ENCODE measurements at places on chromosomes 5 and 9. TPM values are rescaled to one million over a fixed set of nuclear protein-coding genes. Genes with fewer than 3 reads are reported as not detected.

MXD3 gene
- polyA plus RNA-seq: 1.9 TPM

SPATA31C1 gene
- not detected for polyA plus RNA-seq

SHC3 gene
- 0.03 TPM for polyA plus RNA-seq

NOXA1 gene
- 2.4 TPM for polyA plus RNA-seq

- no peak for DNase-seq
- no peaks in the 10 kb centered on the region for H3K27me3 ChIP-seq
- H3K4me1 ChIP-seq: no peaks in the 10 kb centered on the region
- H3K27ac ChIP-seq: no peak overlapping the region
Observed at GRCh38 chr5:9482381-9482780, 63.5 kb downstream of the SEMA5A start.

IDNK gene
- polyA plus RNA-seq: 14.8 TPM

DNA sequence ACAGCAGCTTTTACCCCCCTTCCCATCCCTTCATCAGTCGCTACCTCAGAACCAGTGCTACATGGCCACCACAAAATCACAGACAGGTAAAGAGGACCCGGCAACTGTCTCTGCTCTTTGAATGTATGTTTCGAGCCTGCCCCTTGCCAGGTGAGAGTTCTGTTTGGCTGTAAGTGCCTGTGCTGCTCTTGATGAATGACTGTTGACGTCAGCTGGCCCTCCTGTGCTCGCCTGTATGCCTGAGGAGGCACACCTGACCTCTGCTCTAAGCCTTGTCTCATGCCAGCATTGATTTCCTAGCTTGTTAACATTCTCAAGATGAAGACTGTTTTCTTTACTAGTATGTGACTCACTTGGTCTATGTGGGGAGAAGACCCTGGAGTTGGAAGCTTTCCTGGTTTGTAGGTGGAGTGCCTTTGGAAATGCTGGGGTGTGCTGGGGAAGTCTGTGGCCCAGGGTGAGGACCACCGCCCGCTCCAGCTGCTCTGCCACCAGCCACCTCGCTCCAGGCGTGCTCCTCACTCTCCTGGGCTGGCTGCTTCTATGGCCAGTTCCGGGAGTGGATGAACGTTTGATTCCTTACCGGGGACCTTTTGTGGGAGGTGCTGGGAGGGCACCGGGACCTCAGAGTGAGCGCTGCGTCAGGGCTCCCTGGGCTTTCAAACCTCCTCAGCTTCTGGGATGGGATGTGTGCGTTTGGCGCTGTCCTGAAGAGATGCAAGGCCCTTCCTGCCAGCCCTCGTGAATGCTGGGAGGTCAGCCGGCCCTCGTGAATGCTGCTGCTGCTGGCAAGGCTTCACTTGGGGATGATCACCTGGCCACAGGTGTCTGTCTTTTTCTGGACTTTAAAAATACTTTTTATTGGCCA, 109.9 kb downstream of the EHMT1 start:
- DNase-seq: no peak
- no peaks in the 10 kb centered on the region for H3K27me3 ChIP-seq
- H3K36me3 ChIP-seq: peaks cover 20% of the 10 kb centered on the region
- no peak overlapping the region for H3K27ac ChIP-seq
- H3K4me3 ChIP-seq: no peak overlapping the region

JAK2 gene
- 1.5 TPM for polyA plus RNA-seq

CDKN2B-AS1 gene
- 0.08 TPM for polyA plus RNA-seq

- H3K27ac ChIP-seq: no peak overlapping the region
- H3K4me1 ChIP-seq: no peaks in the 10 kb centered on the region
- no peak for DNase-seq
- no peaks in the 10 kb centered on the region for H3K27me3 ChIP-seq
Observed at GRCh38 chr5:74026310-74026709, 400.3 kb downstream of the ARHGEF28 start.

Measured in liver (tissue), 10 donors.